ENCODE measurements at places on chromosomes 6 and 20.

DNA sequence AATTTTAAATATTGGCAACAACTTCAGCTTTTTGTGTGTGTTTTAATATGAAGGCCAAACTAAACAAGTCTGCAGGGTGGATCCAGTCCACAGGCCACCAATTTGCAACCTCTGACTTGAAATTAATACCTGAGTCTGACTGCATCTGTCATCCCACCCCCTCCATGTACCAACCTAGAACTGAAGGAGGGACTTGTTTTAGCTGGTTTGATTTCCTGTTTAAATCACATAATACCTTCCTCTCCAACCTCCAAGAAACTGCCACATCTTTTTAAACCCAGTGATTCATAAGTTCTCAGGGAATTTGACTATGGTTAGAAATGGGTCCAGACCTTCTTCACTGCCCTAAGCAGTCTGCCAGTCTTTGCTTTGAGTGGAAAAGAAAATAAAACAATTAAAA, 21.6 kb downstream of the RNF8 start:
- DNase-seq = no peak

- DNase-seq = no peak
Measured at GRCh38 chr20:24667689-24668383, 198.4 kb downstream of the SYNDIG1 start.

- no peak for DNase-seq
Measured at GRCh38 chr6:43086022-43086658, 10.0 kb downstream of the PTK7 start.

GRCh38 chr20:42083280-42083679, 465.1 kb upstream of the CHD6 start:
- no peak for DNase-seq

DNA sequence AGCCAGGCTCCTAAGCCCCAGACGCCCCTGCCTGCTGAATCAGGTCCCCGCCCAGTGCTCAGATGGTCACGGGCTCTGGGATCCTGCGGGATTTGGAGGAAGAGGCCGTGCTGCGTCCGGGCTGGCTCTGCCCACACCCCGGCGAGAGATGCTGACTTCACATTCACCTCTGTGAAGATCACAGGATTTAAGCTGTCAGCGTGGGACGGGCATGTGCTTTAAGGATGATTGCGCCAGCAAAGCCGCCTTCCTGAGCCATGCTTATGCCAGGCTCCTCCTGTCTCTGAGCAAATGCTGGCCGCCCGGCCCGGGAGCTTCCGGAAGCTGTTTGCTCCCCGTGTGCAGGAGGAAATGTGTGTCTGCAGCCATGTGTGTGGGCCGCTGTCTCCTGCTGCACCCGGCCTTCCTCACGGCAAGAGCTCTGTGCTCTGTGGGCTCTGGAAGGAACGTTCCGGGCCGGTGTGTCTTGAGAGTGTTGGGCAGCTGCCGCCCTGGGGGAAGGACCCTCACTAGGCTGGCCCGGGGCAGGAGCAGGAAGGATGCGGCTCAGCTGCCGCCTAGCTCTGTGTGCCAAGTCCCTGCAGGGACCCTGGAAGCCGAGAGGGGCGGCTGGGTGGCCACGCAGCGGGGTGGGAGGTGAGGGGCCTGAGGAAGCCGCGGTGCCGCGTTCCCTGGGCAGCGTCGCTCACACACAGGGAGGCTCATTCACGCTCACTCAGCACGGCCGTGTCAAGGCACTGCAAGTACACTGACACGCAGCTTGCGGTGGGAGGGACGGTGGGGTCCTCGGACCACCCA, 19.0 kb upstream of the BHLHE23 start:
- DNase-seq = no peak

- no peak for DNase-seq
Measured at GRCh38 chr6:22003287-22003686, 293.5 kb downstream of the PRL start.

All from nucleus accumbens (tissue), 56 donors.